ENCODE measurements at places on chromosomes 5 and 9.

DNA sequence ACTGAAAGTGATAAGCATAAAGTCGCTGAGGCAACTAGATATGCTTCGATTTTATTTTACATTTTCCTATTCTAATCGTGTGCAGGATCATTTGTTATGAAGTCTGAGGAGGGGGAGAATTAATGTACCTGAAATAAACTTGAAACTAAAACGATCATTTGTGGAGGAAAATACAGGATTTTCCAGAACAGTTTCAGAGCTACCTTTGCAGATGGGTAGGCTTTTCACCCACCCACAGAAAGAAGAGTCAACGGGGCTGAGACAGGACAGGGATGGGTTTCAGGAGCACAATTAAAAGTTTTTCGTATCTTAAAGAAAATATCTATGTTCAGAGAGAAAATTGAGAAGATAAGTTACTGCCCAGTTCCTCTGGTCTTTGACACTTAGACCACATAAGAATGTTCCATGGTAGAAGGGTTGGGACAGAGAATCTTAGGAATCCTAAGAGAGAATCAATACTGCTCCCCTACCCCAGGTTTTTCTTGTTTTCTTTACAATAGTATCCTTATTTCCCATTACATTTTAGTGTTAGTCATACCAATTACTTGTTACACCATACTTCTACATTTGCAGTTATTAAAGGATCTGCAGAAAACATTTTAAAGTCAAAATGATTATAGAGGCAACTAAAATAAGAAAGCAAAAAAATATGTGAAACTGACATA lies 211.4 kb downstream of the DEPDC1B start:
- DNase-seq, result no peak

DNA sequence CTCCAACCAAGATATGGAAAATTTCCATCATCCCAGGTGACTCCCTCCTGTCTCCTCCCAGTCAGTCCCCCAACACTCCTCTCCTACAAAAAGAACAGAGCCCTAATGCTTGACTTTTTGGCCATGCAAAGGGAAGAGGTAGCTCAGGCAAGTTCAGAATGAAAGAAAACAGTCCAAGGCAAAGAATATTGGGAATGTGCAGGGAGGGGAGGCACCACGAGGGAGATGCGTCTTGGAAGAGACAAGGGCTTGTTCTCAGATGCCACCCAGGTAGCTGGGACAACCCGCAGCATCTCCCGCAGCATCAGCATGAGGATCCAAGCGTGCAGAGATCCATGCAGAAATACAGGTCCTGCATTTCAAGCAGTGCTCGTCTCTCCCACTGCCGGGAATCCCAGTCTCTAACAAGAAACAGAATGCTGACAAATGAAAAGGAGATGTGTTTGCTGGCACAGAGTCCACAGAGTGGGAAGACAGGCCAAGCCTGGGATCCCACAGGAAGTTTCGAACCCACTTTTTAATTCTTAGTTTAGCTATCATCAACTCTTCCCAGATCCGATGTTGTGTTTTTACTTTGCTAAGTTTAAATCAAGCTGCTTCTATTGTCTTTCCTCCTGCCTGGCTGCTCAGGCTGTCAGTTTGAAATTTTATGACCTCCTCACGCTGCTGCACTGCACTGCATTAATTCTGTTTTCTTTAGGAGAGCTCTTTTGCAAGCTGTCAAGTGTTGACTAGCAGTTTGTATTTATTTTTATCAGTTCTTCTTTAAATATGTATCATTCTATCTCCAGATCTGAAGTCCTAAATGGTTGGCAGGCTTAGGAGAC lies 86.8 kb upstream of the OSMR start:
- DNase-seq, result no peak

- DNase-seq, result no peak
These were observed 44.9 kb downstream of the PFDN1 start for GRCh38 chr5:140258016-140258415.

DNA sequence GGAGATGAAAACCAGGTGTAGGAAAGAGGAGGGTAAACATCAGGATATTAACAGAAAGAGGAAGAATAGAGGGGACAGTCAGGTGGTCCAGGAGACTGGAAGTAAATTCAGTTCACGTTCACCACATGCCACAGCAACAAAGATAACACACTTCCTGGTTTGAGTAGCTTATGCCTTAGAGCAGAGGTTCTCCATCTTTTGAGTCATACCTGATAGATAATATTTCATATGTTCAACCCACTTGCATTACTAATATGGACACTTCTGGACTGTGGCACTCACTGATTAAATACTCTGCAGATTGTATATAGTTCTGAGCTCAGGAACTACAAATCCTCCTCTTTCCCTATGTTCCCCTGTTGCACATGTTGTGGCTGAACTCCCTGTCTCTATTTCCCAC lies 179.9 kb upstream of the NR3C1 start:
- no peak for DNase-seq

DNA sequence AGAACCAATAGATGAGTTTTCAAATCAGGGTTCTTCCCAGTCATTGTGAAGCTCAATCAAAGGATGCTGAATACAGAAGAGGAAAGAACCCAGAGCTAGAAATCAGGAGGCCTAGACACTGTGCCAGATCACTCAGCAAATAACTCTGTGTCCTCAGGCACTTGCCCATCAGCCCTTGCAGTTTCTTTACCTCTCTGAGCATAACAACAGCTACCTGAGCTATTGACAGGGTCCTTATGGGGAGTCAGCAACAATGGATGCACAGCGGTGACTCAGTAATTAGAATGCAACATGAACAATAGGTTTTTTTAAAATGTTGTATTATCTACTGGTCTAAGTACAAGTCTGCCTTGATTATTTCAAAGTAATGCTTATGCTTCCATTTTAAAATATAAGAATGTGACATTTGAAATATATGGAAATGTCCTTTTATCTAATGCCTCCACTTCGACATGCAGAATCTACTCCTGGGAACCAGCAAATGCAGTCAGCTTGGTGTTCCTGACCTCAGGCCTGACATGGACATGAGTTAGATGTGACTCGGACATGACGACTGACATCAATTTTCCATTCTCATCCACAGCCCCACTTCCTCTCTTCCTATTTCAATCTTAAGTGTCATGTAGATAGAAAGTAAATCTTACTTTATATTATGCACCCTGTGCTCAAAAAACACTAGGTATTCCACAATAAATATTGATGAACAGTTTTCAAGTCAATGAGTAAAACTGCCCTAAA lies 155.0 kb downstream of the TLE1 start:
- DNase-seq, result no peak

DNA sequence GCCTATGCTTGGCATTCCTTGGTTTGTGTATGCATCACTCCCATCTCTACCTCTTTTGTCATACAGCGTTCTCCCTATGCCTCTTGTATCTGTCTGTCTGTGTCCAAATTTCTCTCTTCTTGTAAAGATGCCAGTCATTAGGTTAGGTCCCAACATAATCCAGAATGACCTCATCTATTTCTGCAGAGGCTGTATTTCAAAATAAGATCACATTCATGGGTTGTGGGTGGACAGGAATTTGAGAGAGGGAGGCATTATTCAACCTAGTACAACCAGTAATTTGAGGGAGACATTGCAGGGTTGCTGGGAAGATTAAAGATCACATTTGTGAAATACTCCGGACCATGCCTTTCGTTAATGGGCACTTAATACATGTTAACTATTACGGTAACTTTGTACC lies 155.0 kb downstream of the MAN2A1 start:
- DNase-seq, result no peak

Measured in NCI-H774 (cell line).